ENCODE measurements at places on chromosomes 4 and X.

DNA sequence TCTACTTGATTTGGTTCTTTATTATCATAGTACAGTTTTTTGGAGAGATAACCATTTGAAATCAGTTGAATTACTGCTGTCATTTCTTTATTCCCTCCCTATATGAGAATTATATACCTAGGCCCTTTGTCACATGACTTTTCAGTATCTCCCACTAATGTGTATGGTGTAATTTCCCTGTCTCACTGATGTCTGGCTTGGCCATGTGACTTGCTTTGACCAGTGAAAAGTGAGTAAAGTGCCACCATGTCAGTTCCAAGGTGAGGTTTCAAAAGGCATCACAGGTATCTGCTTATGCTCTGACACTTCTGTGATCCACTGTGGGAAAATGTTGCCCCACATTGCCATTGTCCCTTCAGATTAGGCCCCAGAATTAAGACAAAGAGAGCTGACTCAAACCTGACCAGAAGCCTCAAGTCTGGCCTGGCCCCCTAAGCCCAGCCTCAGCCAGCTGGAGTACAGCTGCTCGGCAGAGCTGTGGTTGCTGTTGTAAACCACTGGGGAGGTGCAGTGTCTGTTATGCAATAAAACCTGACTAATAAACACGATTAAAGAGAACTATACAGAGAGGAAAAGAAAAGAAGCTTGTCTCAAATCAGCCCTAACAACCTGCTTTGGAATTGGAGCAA lies 27.5 kb downstream of the SETD7 start:
- H3K27ac ChIP-seq, result no peak overlapping the region
- no peaks in the 10 kb centered on the region for H3K4me1 ChIP-seq
- peaks cover 65% of the 10 kb centered on the region for H3K36me3 ChIP-seq

DNA sequence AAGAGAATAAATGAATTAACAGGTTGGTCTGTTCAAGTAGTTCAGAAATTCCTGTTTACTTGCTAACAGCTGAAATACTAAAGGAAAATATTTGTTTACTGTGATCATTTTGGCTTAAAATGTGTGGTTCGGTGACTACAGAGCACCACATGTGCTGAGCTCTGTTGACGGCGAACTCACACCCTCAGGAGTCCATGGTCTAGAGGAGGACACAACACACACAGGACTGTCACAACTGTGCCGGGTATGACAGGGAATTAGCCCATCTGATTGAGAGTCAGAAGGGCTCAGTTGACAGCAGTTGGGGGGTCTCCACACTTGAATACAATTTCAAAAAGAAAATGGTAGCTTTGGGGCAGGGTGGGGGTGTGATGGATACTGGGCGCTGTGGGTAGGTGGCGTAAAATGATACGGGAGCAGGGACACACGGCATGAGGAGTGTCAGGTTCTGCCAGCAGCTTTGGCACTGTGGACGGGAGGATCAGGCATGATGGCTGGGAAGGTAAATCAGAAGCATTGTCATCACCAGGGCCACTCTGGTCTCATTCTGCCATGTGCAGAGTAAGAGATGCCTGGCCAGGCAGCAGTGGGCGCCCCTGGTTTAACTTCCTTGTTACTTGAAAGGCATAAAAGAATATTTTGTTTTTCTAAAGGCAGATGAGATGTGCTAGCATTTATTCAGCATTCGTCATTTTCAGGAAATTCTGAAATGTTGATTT lies 33.3 kb downstream of the CLDN22 start:
- H3K36me3 ChIP-seq, result peaks cover 54% of the 10 kb centered on the region
- no peak overlapping the region for H3K27ac ChIP-seq
- H3K27me3 ChIP-seq, result no peaks in the 10 kb centered on the region
- no peaks in the 10 kb centered on the region for H3K4me1 ChIP-seq
- DNase-seq, result no peak

GRCh38 chrX:123731258-123731986 lies 1.4 kb downstream of the THOC2 start:
- H3K36me3 ChIP-seq, result peaks cover 4% of the 10 kb centered on the region
- H3K4me3 ChIP-seq, result peak overlapping the region; percentile 63
- H3K4me1 ChIP-seq, result peaks cover 20% of the 10 kb centered on the region
- DNase-seq, result no peak

- H3K4me1 ChIP-seq, result peaks cover 5% of the 10 kb centered on the region
- DNase-seq, result no peak
- H3K4me3 ChIP-seq, result no peak overlapping the region
- no peaks in the 10 kb centered on the region for H3K36me3 ChIP-seq
- no peaks in the 10 kb centered on the region for H3K27me3 ChIP-seq
These were observed 7.5 kb upstream of the FGA start for GRCh38 chr4:154597798-154598774.

DNA sequence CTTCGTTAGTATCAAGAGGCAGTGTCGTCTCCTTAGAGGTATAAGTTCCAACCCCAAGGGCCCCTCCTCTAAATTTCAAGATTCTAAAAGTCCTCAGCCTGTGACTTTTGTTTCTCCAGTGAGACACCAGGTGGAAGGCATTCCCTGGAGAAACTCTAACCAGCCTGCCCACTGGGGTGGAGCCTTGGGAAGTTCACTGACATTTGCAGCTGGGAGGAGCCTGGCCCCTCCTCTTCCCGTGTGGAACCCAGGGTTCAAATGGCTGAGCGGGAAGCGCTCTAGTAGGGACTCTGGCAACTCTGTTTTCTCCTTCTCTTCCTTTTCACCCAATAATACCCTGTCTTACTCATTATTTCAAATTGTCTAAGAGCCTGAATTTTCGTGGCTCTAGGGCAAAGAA lies 325.0 kb downstream of the TLL1 start:
- DNase-seq, result no peak
- no peaks in the 10 kb centered on the region for H3K4me1 ChIP-seq
- H3K36me3 ChIP-seq, result no peaks in the 10 kb centered on the region
- no peak overlapping the region for H3K4me3 ChIP-seq
- no peak overlapping the region for H3K27ac ChIP-seq
- H3K27me3 ChIP-seq, result no peaks in the 10 kb centered on the region

DNA sequence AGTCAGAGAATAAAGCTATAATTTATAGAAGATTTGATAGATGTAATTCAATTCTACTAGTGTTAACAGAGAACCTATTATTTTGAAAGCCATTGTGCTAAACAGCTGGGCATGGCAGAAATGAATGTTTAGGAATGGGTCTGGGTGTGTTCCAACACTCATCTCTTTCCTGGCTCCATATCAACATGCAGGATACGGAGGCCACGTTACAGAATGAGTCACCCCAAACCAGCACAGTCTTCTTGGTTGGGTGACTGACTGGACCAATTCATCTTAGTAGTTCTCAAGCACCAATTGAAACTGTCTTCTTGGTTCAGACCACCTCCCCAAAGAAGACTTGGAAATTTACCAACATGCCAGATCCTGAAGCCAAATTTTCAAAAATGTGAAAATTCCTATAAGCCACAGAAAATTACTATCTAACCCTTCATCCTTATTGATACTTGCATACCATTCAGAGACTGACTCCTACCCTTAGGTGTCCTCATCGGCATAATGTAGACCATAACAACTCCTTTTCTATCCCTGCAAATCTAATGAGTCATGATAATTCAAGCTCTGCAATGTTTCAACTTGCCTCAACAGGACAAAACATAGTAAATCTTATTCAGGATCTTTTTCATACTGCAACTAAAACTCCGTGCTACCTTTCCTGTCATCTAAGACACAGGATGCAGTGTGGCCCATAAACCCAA lies 52.0 kb upstream of the ATOH1 start:
- peaks cover 16% of the 10 kb centered on the region for H3K4me1 ChIP-seq
- H3K27me3 ChIP-seq, result no peaks in the 10 kb centered on the region
- DNase-seq, result no peak
- no peaks in the 10 kb centered on the region for H3K36me3 ChIP-seq
- H3K27ac ChIP-seq, result peak overlapping the region; percentile 67
- H3K4me3 ChIP-seq, result no peak overlapping the region

DNA sequence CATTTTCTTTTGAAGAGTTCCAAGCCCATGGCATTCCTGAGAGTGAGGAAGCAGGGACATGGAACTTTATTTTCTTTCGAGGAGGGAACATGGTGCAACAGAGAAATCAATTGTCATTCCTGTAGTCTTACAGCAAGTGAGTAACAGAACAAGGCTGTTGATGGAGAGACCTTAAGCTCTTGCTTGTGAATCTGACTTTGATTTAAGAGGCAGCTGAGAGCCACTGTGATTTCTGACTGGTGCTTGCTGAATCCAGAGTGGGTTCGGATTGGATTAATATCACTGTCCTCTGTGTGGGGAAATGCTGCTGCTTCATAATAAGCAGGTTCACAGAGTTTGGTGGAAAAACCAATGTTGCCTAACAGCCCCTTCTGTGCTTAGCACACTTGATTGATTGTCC lies 4.7 kb upstream of the ATP1B4 start:
- H3K4me3 ChIP-seq, result no peak overlapping the region
- no peaks in the 10 kb centered on the region for H3K36me3 ChIP-seq
- H3K27ac ChIP-seq, result no peak overlapping the region
- H3K4me1 ChIP-seq, result no peaks in the 10 kb centered on the region
- H3K27me3 ChIP-seq, result no peaks in the 10 kb centered on the region
- no peak for DNase-seq

GRCh38 chr4:40555176-40555900 lies 74.3 kb downstream of the RBM47 start:
- H3K27me3 ChIP-seq, result no peaks in the 10 kb centered on the region
- H3K4me1 ChIP-seq, result peaks cover 15% of the 10 kb centered on the region
- no peaks in the 10 kb centered on the region for H3K36me3 ChIP-seq
- no peak for DNase-seq
- H3K4me3 ChIP-seq, result no peak overlapping the region

- H3K36me3 ChIP-seq, result no peaks in the 10 kb centered on the region
- no peak for DNase-seq
- H3K4me1 ChIP-seq, result peaks cover 2% of the 10 kb centered on the region
These were observed 50.7 kb upstream of the SPRY1 start for GRCh38 chr4:123345935-123346300.

GRCh38 chr4:25446611-25447010 lies 69.5 kb downstream of the ANAPC4 start:
- H3K36me3 ChIP-seq, result no peaks in the 10 kb centered on the region
- DNase-seq, result no peak
- H3K4me1 ChIP-seq, result peaks cover 5% of the 10 kb centered on the region
- H3K27ac ChIP-seq, result no peak overlapping the region
- no peaks in the 10 kb centered on the region for H3K27me3 ChIP-seq
- no peak overlapping the region for H3K4me3 ChIP-seq

DNA sequence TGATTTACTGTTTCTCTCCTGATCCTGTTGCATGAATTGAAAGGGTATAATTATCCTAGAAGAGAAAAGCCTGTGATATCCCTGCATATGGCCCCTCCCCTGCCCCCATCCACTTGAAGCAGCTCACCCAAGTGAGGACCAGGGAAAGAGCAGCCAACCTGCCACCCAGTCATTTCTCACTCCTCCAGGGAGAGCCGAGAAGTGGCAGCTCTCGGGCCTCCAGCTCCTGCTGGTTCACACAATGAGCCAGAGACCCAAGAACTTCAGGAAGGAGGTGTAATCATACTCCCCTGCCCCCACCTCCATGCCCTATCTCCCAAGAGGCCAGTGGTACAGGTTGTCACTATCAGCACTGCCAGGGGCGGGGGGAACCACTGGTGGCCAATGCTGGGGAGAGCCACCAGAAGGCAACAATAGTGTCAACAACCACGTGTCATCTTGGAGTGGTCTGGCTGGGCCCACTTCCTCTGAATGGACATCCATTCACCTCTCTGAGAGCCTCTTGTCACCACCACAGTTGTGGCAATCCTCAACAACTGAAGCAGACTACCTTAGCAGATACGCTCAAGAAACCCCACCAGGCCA lies 42.9 kb downstream of the APOO start:
- no peaks in the 10 kb centered on the region for H3K27me3 ChIP-seq
- no peaks in the 10 kb centered on the region for H3K4me1 ChIP-seq
- no peaks in the 10 kb centered on the region for H3K36me3 ChIP-seq
- H3K27ac ChIP-seq, result no peak overlapping the region
- H3K4me3 ChIP-seq, result no peak overlapping the region
- no peak for DNase-seq

GRCh38 chr4:23741681-23742191 lies 148.1 kb downstream of the PPARGC1A start:
- no peak overlapping the region for H3K27ac ChIP-seq
- H3K27me3 ChIP-seq, result no peaks in the 10 kb centered on the region
- H3K36me3 ChIP-seq, result no peaks in the 10 kb centered on the region

DNA sequence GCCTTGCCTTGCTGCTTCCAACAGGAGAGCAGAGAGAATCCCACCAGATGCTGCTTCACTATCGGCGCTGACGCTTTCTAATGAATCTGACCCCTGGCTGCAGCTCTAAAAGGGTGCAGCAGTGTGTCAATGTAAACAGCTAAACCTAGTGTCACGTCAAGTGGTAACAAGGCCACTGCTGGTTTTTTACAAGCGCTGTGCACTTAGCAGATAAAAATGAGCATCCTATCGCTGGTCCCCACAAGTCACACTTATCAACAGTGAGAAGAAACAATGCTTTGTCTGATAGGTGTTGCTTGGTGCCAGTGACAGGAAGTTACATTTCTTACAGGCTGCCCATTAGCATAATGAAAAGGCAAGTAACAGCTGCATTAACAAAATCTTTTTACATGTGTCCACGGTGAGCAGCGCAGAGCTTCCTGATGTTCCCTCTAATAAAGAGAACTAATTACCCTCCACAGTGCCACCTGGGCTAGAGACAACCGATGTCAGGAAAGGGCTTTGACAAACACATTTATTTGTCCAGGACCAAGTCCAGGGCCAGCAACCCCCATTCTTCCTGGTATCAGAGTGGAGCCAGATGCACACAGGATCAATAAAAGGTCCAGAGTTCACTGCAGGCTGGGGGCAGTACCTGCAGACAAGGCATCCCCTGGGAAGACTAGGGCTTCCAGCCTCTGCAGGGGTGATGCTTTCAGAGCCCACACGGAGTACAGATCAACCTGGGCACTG lies 176.0 kb downstream of the MGST2 start:
- no peak for DNase-seq
- H3K27ac ChIP-seq, result no peak overlapping the region
- no peak overlapping the region for H3K4me3 ChIP-seq
- no peaks in the 10 kb centered on the region for H3K36me3 ChIP-seq

DNA sequence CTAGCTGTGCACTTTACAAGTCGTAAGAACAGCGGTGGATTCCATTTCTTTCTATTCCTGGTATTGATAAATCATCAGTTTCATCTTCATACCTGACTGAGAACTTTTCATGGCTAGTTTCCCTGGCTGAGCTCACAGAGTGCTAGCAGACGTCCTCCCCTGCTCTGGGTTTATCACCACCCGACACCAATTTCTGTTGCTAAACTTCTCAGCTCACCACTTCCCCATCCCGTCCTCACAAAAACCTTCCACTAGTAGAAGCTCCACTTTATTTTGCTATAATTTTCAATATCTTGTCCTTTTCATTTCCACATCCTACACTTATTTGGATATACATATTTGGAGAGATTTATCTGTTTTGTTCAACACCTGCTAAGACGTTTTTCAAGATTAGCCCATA lies 869.4 kb upstream of the FRG1 start:
- H3K36me3 ChIP-seq, result no peaks in the 10 kb centered on the region
- no peak overlapping the region for H3K27ac ChIP-seq
- DNase-seq, result no peak

DNA sequence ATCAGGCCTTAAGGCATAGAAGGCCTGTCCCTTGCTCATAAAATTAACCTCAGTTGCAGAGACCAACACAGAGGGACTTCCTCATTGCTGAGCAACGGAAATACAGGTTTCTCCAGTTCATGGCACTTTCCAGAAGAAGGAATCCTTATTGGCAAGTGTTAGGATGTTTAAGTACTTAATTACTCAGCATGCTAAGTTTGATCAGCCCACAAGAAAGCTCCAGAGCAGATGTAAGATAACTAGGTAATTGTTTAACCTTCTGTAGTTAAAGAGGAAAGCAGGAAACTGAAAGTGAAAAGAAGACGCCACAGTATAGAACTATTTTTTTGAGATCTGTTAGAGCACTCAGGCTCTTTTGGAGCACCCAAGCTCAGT lies 33.5 kb downstream of the SMS start:
- DNase-seq, result no peak
- peak overlapping the region; percentile 54 for H3K27ac ChIP-seq
- H3K4me3 ChIP-seq, result no peak overlapping the region
- no peaks in the 10 kb centered on the region for H3K27me3 ChIP-seq
- H3K4me1 ChIP-seq, result peaks cover 10% of the 10 kb centered on the region

Data from RWPE2 (cell line).